ENCODE measurements at places on chromosomes 11 and 22.
A peak's percentile ranks its signal among the peaks of the same experiment; 100 is the strongest.

GRCh38 chr22:47563406-47564157, 801.1 kb downstream of the TBC1D22A start:
- no peak for DNase-seq

DNA sequence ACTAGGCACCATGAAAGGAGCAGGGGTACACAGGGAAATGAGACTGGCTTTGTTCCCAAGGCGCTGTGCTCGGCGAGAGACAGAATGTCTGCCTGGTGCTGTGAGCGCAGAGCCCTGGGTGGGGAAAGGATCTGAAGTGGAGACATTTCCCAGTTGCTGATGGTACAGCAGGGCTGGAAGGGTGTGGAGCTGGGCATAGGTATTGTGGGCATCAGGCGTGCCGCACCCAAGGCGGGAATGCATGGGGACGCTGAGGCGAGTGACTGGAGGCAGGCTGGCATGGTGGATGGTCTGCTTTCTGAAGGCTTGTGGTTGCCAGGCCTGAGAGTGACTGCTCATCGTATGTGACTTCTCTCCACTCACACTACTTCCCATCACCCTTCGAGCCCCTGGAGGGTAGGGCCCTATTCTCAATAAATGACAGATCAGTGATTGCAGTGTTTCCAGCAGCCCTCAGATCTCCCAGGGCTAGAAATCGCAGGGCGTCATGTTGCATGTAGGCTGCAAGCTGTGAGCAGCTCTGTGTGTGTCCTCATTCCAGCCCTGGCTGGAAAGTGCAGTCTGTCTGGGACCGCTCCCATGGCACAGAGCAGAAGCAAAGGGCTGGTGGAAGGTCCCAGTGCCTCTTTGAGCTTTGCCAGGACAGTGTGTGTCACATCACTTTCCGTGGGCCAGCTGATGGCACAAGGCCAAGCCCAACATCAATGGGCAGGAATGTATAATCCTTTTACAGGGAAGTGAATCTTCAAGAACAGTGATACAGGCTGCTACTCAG, 67.7 kb downstream of the TBC1D22A start:
- DNase-seq = peak; percentile 74

DNA sequence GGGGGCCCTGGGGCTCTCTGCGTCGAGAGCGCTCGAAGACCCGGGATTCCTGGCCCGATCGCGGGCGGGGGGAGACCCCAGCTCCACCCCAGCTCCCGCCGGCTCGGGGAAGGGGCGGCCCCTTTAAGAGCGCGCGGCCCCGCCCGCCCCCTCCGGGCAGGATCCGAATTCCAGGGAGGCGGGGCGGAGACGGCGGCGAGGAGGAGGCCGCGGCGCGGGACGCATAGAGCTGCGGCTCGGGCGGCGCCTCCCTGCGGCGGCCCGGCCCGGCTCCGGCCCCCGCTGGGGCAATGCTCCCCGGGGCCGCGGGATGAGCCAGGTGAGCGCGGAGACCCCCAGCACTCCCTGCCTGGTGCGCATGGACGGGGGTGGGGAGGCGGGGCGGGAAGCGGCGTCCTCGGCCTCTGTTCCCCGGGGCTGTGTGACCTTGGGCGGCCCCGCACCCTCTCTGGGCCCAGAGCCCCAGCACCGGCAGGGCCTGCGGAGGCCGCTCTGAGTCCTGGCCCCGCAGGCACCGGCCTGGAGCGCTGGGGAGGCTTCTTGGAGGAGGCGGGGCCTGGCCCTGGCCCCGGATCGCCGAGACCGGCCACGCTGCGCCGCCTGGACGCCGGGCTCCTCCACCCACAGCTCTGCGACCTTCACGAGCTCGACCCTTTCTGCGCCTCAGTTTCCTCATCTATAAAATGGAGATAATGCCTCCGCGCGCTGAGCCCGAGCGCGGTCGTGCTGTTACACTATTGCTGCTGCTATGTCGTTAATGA, 565 bp downstream of the GAS2L1 start:
- DNase-seq = peak; percentile 82

DNA sequence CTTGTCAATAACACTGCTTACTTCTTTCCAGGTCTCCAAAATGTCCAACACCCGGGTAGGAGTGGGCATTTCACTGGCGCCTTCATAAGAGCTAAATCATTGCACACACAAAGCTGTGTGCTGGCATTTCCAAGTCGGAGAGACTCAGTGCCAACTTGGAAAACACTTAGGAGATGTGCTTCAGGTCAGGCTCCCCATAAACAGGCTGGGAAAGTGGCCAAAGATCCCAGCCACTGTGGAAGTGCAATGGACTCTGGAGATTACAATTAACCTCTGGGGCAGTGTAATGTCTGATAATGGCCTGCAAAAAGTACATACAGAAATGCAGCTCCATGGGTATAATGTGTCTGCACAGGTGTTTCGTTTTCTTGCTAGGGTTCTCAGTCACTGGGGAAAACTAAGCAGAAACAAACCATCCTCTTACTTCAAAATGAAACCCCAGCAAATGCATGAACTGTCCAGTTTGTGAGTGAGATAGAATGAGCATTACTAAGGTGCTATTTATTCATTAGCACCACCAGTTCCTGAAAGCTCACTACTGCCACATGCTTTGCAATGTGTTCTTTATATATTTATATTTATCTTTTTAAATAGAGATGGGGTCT, 79.0 kb downstream of the ABTB2 start:
- no peak for DNase-seq

DNA sequence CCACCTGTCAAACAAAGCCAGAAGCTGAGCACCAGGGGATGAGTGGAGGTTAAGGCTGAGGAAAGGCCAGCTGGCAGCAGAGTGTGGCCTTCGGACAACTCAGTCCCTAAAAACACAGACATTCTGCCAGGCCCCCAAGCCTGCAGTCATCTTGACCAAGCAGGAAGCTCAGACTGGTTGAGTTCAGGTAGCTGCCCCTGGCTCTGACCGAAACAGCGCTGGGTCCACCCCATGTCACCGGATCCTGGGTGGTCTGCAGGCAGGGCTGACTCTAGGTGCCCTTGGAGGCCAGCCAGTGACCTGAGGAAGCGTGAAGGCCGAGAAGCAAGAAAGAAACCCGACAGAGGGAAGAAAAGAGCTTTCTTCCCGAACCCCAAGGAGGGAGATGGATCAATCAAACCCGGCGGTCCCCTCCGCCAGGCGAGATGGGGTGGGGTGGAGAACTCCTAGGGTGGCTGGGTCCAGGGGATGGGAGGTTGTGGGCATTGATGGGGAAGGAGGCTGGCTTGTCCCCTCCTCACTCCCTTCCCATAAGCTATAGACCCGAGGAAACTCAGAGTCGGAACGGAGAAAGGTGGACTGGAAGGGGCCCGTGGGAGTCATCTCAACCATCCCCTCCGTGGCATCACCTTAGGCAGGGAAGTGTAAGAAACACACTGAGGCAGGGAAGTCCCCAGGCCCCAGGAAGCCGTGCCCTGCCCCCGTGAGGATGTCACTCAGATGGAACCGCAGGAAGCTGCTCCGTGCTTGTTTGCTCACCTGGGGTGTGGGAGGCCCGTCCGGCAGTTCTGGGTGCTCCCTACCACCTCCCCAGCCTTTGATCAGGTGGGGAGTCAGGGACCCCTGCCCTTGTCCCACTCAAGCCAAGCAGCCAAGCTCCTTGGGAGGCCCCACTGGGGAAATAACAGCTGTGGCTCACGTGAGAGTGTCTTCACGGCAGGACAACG, 11.7 kb downstream of the CXCR5 start:
- DNase-seq = no peak

- DNase-seq = no peak
Observed at GRCh38 chr11:9761441-9761945, 97.6 kb downstream of the SWAP70 start.

DNA sequence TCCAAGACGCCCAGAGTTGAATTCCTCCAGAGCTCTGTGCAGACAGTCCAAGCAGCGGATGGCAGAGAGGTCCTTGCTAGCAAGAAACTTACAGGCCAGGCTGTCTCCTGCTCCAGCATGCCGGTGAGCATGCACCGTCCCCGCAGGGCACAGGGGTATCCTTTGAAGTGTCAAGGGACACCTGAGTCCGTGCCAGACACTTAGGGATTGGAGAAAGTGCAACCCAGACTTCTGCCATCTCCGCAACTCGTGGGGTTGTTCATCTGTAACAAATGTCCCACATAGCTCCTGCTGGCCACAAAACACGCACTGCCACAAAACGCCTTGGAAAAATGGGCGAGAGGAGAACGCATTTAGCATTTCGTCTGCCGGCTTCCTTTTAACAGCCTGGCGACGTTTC, 13.3 kb downstream of the TSPO start:
- DNase-seq = no peak

- peak; percentile 48 for DNase-seq
Observed at GRCh38 chr22:20089977-20090729, 10.1 kb downstream of the DGCR8 start.

- DNase-seq = no peak
Observed at GRCh38 chr11:93958991-93959390, 62.2 kb upstream of the HEPHL1 start.

GRCh38 chr22:27718186-27719035, 83.1 kb downstream of the MN1 start:
- peak; percentile 94 for DNase-seq

GRCh38 chr11:1970956-1971355, 23.8 kb downstream of the MRPL23 start:
- DNase-seq = no peak

GRCh38 chr11:101061606-101062005, 68.0 kb downstream of the PGR start:
- DNase-seq = peak; percentile 4

- DNase-seq = peak; percentile 73
Observed at GRCh38 chr22:37186228-37186996, 1.6 kb downstream of the C1QTNF6 start.

- peak; percentile 48 for DNase-seq
Observed at GRCh38 chr22:20957683-20958431, 9.2 kb upstream of the AIFM3 start.

DNA sequence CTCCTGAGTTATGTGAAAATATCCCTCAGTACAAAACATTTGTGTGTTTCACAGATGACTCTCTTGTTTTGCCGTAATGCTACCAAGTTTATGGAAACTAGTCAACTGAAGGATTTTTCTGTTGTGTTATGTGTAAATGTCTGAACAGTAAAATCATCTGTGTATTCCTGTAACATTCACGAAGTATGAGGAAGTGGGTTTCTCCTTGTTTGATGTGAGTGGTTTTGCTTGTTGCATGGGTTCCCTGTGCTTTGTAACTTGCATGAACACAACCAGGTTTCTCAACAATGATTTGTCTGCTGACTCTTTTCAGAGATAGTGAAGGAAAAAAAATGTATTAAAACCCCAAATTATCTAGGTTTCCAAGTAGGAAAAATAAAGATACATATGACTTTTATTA, 138.1 kb downstream of the PGR start:
- DNase-seq = no peak

GRCh38 chr11:40202589-40203270, 1256.7 kb downstream of the LRRC4C start:
- DNase-seq = no peak

DNA sequence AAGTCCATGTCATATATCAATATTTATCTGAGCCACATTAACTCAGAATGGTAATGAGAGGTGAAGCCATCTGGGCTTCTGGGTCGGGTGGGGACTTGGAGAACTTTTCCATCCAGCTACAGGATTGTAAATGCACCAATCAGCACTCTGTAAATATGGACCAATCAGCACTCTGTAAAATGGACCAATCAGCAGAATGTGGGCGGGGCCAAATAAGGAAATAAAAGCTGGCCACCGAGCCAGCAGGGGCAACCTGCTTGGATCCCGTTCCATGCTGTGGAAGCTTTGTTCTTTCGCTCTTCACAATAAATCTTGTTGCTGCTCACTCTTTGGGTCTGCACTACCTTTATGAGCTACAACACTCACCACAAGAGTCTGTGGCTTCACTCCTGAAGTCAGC, 253.4 kb downstream of the JRKL start:
- no peak for DNase-seq

DNA sequence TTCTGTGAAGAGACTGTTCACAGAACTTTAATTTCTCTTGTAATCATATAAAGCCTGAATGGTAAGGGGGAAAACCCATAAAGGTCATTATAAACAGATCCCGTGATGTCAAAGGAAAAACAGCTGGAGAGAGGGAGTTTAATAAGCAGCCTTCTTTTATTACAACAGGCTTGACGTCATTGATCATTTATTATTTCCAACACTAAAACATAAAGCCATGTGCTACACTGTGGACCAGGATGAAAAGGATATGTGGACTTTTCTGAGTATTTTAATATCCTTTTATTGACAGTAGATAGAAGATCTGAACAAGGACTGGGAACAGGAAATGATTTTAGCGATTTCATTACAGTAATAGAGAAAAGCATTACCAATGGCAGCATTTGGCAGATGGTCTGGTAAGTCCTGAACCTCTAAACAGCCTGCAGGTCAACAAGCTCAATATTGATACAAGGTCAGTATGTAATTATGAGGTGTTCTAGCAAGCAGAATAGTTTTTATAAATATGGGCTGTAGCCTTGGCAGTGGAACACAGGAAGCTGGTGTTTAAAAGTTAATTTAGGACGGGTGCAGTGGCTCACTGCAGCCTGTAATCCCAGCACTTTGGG, 25.1 kb upstream of the TPH1 start:
- no peak for DNase-seq

- no peak for DNase-seq
Observed at GRCh38 chr11:116122697-116123472, 618.7 kb upstream of the CADM1 start.

- no peak for DNase-seq
Observed at GRCh38 chr11:23620617-23621016, 760.3 kb upstream of the CCDC179 start.

DNA sequence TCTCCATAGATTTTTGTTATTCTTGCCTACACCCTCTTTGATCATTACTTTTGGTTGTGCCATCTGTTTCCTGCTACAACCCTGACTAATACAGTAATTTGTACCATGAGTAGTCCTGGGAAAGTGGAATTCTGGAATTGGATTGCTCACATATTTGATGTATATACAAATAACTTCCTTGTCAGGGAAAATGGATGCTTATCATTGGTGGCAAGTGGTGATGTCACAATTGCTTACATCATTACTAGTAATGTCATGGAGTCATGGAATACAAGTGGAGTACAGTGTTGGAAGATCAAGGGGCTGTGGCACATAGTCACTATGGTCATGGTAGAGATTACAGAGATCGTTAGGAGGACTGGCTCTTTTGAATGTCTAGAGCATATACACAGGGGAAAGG, 24.4 kb downstream of the AASDHPPT start:
- DNase-seq = peak; percentile 68

- DNase-seq = no peak
Observed at GRCh38 chr22:28918550-28919271, 35.3 kb downstream of the ZNRF3 start.
